Suprapubic skin (tissue), 4 donors: ENCODE measurements at places on chromosomes 4 and X. TPM values are rescaled to one million over a fixed set of nuclear protein-coding genes. Genes with fewer than 3 reads are reported as not detected.

PABPC5 gene
- total RNA-seq: 0.18 TPM

ENOPH1 gene
- 31.2 TPM for total RNA-seq

HTRA3 gene
- 12.0 TPM for total RNA-seq

TAF1 gene
- 92.5 TPM for total RNA-seq

FAAH2 gene
- 22.2 TPM for total RNA-seq

DNA sequence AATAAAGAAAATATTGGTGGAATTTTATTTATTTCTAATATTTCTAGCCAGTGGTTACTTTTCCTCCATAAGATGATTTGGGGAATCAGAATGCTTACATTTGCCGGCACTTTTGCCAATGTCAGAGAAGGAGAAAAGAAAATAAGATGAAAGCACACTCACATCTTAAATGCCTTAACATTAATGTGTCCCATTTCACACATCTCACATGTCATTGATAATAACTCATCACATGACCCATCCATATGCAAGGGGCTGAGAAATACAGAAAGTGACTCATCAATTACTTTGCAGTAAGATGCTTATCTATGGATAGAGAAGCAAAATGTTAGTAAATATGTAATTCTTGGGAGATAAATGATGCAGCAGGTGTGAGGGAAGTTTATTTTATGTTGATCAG, 1531.0 kb downstream of the PCDH7 start:
- no peak for DNase-seq
- H3K4me1 ChIP-seq: no peaks in the 10 kb centered on the region
- no peak overlapping the region for H3K4me3 ChIP-seq
- H3K27ac ChIP-seq: no peak overlapping the region
- H3K36me3 ChIP-seq: no peaks in the 10 kb centered on the region
- no peaks in the 10 kb centered on the region for H3K27me3 ChIP-seq

DNA sequence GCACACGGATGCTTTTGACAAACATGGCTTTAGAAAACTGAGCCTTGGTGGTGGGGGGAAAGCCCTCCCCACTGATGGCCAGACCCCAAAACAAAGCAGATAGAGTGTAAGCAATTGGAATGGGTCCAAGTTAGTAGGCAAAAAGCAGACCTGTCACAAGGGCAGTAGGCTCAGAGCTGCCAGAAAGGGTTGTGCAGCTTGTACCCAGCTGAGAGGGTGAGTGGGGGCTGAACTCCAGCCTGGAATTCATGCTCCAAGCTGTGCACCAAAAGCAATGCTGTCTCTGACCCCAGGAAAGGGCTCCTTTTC, 101.1 kb upstream of the TEX13D start:
- no peaks in the 10 kb centered on the region for H3K36me3 ChIP-seq
- no peak overlapping the region for H3K4me3 ChIP-seq
- H3K27me3 ChIP-seq: no peaks in the 10 kb centered on the region
- no peak for DNase-seq
- H3K27ac ChIP-seq: no peak overlapping the region
- H3K4me1 ChIP-seq: no peaks in the 10 kb centered on the region

DNA sequence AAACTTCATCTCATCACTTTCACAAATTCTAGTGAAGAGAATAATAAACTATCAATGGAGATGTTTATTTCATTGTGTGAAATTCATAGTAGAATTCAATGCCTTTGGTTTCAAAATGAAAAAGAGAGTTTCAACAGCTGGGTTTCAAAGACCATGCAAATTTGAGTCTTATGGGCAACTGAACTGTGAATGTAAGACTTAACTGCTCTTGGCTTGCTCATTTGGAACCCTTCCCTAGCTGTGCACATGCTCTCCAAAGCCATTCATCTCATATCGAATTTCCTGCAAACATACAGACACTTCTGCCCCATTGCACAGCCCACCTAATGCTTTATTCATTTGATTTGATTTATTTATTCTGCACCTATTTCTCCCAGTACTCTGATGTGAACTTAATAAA, 154.5 kb downstream of the GRXCR1 start:
- no peak overlapping the region for H3K27ac ChIP-seq
- no peaks in the 10 kb centered on the region for H3K36me3 ChIP-seq
- no peak for DNase-seq
- H3K4me1 ChIP-seq: no peaks in the 10 kb centered on the region

GRCh38 chr4:108933046-108933445, 170.2 kb upstream of the ETNPPL start:
- H3K4me1 ChIP-seq: no peaks in the 10 kb centered on the region
- H3K27me3 ChIP-seq: no peaks in the 10 kb centered on the region
- no peaks in the 10 kb centered on the region for H3K36me3 ChIP-seq
- no peak overlapping the region for H3K27ac ChIP-seq

- H3K4me1 ChIP-seq: no peaks in the 10 kb centered on the region
- no peak overlapping the region for H3K4me3 ChIP-seq
- no peaks in the 10 kb centered on the region for H3K36me3 ChIP-seq
- H3K27me3 ChIP-seq: no peaks in the 10 kb centered on the region
- DNase-seq: no peak
- H3K27ac ChIP-seq: no peak overlapping the region
Observed at GRCh38 chr4:174340714-174341113, 57.0 kb downstream of the CEP44 start.

GRCh38 chr4:102298716-102299115, 46.6 kb downstream of the SLC39A8 start:
- no peaks in the 10 kb centered on the region for H3K27me3 ChIP-seq
- H3K4me3 ChIP-seq: no peak overlapping the region
- no peaks in the 10 kb centered on the region for H3K4me1 ChIP-seq
- no peaks in the 10 kb centered on the region for H3K36me3 ChIP-seq
- no peak for DNase-seq

GRCh38 chr4:40216622-40217366, 20.0 kb downstream of the RHOH start:
- no peaks in the 10 kb centered on the region for H3K36me3 ChIP-seq
- no peak overlapping the region for H3K4me3 ChIP-seq
- H3K27me3 ChIP-seq: no peaks in the 10 kb centered on the region
- DNase-seq: no peak

DNA sequence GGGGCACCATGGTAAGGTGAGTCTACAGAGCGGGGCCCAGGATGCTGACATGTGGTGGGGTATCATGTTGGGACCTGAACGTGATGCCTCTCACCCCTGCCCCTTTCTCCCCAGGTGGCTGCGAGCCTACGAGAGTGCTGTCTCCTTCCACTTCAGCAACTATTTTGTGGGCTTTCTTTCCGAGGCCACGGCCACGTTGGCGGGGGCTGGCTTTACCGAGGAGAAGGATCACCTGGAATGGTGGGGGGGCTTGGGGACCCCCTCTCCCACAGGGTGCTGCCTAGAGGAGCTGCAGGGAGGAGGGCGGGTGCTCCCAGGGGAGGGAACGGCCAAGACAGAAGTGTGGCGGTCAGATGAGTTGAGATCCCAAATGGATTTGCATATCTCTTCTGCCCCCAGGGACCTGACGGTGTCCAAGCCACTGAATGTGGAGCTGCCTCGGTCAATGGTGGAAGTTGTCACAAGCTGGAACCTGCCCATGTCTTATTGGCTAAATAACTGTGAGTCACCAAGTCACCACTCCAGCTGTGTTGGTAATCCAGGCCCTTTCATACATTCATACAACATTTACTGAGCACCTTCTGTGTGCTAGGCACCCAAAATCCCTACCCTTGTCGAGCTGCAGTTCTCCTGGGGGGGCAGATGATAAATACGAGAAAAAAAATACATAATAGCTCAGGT, 5.5 kb downstream of the PORCN start:
- peaks cover 6% of the 10 kb centered on the region for H3K4me1 ChIP-seq
- H3K27me3 ChIP-seq: no peaks in the 10 kb centered on the region
- no peak for DNase-seq
- H3K27ac ChIP-seq: no peak overlapping the region

- no peak overlapping the region for H3K27ac ChIP-seq
- DNase-seq: no peak
- H3K36me3 ChIP-seq: peaks cover 32% of the 10 kb centered on the region
- no peaks in the 10 kb centered on the region for H3K27me3 ChIP-seq
Observed at GRCh38 chr4:119233750-119234149, 21.2 kb downstream of the USP53 start.
